ENCODE measurements at places on chromosomes 13 and 19. TPM values are rescaled to one million over a fixed set of nuclear protein-coding genes. Genes with fewer than 3 reads are reported as not detected.

Gene FAM124A
- total RNA-seq = 12.1 TPM

Gene MAMSTR
- total RNA-seq = 4.2 TPM

Gene RNF17
- total RNA-seq = not detected

Gene PLK5
- not detected for total RNA-seq

Gene HRC
- 843 TPM for total RNA-seq

Gene TNFSF13B
- 2.1 TPM for total RNA-seq

Gene CDX2
- not detected for total RNA-seq

DNA sequence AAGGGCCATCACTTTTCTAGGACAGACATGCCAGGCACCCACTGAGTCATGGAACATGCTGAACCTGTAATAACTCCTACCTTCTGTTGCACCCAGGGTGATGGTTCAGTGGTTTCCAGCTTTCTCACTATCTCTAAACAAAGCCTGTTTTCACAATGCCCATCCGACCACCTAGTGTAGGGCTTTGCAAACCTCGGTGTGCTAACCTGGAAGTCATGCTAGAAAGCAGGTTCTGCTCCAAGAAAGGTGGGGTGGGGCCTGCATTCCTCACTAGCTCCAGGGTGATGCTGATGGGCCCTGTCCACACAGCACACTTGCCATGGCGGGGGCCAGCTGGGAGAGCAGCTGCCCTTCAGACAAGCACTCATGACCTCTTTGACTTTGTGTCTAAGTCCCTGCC is 43.4 kb downstream of the COL4A2 start:
- no peak for DNase-seq

- no peak for DNase-seq
These were observed 54.9 kb upstream of the SACS start for GRCh38 chr13:23488442-23488841.

DNA sequence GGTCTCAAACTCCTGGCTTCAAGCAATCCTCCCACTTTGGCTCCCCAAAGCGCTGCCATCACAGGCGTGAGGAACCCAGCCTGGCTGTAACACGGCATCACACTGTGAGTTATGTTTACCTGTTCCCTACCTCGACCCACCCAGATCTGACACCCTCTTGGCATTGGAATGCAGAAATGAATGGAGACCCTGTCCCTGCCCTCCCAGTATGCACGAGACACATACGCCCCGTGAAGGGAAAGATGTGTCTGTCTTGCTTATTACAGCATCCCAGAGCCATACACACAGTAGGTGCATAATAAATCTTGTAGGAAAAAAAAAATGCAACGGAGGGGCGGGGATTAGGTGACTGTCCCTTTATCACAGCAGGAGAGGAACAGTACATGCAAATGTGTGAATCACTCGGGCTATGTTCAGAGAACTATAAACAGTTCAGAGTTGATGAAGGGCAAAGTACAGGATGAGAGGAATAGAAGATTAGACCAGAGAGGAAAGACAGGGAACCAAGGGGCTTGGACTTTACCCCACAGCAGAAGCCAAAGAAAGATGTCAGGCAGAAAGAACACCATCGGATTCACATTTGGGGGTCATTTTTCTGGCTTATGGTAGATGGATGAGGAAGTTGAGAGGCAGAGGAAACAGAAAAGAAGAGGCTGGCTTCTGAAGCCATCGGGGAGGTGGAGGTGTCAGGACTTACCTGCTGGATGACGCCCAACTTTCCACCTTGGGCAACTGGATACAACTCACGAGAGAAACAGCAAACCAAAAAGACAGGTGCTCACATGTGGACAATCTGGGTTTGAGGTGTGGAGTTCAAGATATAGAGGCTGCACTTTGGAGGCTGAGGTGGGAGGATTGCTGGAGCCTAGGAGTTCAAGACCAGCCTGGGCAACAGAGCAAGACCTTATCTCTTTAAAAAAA is 94.3 kb downstream of the INSR start:
- no peak for DNase-seq

DNA sequence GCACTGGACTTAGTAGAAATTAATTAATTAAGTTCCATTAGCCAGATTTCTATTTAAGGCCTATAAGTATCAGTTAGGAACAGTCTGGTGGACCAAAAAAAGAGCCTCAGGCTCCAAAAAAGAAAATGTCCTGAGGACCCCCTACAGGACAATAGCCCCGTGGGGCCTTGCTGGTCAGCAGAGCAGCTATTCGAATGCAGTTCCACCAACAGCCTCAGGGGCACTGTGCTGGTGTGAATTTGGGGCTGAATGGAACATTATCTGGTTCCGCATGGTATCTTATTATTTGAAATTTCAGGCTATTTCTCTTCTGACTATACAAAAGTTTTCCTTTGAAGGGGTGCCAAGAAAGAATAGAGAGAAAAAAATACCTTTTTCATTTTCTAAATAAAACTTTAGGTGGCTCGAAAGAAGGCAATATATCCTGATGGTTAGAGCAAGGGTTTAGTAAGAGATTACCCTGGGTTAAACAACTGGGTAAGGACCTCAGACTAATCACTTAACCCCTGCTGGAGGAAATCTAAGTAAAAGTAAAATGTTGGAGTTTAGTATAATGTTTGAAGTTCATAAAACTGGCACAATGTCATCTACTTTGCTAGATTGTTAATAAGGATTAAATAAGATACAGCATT is 147.2 kb downstream of the MIPEP start:
- DNase-seq = no peak

DNA sequence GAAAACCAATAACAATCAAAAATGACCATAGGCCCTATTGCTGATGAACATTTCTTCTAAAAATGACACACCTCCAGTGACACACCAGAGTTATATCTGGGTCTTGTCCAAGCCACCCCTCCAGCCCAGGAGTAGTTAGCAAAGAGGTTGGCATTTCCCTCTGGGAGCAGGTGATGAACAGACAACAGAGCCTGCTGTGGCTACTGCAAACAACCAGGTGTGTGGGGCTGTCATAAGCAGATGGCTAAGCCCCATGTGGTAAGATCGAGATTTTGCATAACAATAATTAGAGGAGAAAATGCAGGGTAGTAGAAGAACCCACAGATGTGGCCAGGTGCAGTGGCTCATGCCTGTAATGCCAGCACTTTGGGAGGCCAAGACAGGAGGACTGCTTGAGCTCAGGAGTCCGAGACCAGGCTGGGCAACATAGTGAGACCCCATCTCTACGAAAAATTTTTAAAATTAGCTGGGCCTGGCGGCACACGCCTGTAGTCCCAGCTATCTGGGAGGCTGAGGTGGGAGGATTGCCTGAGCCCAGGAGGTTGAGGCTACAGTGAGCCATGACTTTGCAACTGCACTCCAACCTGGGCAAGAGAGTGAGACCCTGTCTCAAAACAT is 5.0 kb downstream of the XRCC1 start:
- DNase-seq = no peak

All from Right ventricle myocardium inferior (tissue), 1 donor.